Epithelial cell of esophagus (primary cell): ENCODE measurements at places on chromosomes 16 and 17.

DNA sequence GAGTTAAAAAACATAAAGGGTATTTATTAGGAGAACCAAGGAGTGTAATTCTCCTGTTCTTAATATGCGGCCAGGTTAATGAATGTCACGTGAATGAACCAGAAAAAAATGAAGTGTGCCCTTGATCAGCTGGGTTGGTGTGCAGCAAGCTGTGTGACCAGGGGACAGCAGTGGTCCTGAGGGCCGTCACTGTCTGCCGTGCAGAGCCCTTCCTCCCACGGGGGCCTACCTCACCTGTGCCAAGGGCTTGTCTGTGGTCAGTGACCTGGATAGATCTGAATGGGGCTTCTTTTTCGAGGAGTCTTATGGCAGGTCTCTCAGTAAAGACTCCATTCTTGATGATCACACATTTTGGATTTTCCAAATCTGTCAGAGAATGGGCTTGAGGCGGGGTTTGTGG, 17.7 kb upstream of the STH start:
- DNase-seq, result no peak

- DNase-seq, result no peak
Measured at GRCh38 chr16:88681709-88682451, 4.4 kb downstream of the SNAI3 start.

DNA sequence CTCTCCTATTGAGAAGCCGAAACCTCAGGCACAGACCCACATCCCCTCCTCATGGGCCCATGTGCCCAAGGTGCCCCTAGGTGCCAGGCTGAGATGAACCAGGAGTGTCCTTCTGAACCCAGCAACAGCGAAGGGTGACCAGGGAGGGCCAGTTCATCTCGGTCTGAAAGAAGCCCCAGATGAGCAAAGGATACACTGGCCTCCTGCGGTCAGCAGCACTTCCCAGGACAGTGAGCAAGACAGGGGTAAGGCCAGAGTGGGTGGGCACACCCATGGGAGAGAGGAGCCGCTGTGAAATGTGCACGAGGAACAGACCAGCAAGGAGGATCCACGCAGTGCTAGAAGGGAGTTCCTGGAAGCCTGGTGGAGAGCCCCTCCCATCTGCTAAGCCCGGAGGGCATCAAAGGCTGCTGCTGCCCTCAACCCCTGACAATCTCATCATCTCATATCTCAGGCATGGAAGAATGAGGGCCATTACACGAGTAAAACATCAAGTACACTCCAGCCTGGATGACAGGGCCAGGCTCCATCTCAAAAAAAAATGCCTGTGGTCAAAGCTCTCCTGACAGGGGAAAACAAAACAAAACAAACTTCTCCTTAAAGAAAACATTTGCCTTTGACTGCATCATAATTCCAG, 3.3 kb upstream of the HBZ start:
- no peak for DNase-seq

DNA sequence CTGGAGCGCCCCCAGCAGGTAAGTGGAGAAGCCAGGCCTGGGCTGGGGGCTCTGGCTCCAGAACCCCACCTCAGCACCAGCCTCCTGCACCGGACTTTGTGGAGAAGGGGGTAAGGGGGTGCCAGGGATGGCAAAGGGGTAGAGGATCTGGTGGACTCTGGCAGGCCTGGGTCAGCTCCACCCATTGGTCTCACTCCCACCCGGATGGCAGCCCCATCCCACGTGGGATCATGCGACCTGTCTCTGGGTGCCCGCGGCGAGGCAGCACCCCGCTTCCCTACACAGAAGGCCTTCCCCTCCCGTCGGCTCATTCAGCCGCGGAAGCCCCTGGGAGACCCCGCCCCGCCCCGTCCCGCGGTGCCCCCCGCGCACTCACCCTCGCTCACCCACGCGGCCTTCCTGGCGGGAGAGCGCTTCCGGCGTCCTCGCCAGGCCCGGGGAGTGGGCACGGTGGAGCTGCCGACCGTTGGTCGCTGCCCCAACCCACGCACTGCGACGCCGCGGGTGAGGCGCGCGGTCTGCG, 498 bp upstream of the PLEKHG4 start:
- DNase-seq, result no peak

GRCh38 chr17:13355054-13355453, 246.7 kb downstream of the HS3ST3A1 start:
- DNase-seq, result no peak

- DNase-seq, result no peak
Measured at GRCh38 chr17:68693466-68693865, 92.3 kb upstream of the FAM20A start.
